Ovary (tissue), 10 donors: ENCODE measurements at places on chromosomes 1 and 21.
A peak's percentile ranks its signal among the peaks of the same experiment; 100 is the strongest.

- DNase-seq, result no peak
These were observed 2.8 kb upstream of the OSCP1 start for GRCh38 chr1:36453051-36453450.

DNA sequence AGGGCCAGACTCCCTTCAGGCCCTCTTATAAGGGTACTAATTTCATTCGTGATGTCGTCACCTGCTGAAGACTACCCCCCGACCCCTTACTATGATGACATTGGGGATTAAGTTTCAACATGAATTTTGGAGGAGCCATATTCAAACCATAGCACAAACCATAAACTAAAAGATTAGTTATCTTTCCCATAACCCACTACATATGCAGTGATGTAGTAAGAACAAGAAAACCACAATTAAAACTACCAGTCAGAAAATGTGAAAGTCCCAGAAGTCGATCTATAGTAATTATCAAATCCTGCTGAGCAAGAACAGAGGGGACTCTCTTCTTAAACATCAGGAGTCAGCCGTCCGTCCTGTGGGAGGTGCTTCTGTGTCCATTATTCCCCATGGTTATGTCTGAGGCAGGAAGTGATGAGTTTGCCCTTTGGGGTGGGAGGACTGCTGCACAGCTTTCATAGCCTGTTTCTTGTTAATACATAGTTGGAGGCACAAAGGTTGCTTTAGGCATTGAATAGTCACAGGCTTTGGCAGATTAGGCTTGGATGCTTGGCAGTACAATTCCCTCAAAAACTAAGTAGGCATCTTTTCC lies 35.9 kb upstream of the PTGFRN start:
- DNase-seq, result no peak

DNA sequence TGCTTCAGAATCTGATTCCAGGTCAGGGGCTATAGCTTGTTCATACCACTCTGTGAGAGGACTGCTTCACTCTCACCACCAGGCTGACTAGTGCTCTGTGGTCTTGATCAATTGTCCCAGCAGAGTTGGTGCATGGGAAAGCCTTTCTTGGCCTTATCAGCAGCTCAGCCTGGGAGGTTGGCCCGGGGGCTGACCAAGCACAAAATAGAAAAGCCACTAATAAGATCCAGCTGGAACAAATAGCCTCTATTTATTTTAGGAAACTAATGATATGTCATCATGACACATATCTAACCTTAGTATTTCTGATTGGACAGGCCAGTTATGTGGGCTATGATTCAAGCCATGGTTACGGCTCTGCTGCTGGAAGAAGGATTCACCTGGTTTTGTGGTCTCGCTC lies 134.2 kb downstream of the GDAP2 start:
- no peak for DNase-seq

DNA sequence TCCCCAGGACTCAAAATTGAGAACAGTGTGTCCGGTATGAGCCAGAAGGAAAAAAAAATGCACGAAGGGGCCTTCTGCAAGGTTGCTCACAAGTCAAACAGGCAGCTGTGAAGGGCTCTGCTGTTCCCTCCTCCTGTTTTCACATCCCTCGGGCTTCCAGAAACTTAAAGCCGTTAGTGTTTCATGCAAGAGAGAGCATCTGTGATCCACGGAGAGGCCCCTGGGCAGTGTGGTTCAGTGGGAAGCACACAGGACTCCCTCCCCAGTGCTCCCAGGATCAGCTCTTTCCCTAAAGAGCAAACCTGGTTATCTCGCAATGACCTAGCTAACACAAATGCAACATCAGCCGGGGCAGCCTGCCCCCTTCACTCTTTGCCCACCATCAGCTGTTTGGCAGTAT lies 2.9 kb upstream of the MATN1 start:
- no peak for DNase-seq

GRCh38 chr1:176033881-176034280 lies 173.2 kb downstream of the COP1 start:
- DNase-seq, result no peak

GRCh38 chr1:219405531-219406331 lies 207.2 kb downstream of the ZC3H11B start:
- no peak for DNase-seq

DNA sequence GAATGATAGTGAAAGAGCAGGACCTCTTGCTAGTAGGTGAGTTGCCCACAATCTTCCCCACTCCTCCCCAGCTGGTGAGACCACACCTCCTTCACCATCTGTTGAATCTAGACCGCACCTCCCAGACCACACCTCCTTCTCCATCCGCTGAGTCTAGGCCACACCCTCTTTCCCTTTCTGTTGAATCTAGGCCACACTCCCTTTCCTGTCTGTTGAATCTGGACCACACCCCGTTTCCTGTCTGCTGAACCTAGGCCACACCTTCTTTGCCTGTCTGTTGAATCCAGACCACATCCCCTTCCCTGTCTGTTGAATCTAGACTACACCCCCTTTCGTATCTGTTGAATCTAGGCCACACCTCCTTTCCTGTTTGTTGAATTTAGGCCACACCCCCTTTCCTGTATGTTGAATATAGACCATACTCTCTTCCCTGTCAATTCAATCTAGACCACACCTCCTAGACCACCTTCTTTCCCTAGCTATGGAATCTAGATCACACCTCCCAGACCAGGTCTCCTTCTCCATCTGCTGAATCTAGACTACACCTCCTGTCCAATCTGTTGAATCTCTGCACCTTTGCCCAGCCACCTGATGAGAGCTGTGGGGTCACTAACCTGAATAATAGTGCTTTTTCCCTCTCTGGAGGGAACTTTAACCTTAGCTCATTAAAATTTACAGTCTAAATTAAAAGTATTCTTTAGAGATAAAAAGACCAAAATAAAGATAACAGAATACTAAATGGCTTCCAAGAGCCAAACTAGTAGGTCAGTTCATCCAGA lies 116.3 kb downstream of the DAB1 start:
- DNase-seq, result no peak

- no peak for DNase-seq
These were observed 108.9 kb downstream of the CAPN8 start for GRCh38 chr1:223556414-223557129.

- peak; percentile 53 for DNase-seq
These were observed 9.7 kb downstream of the OR2B11 start for GRCh38 chr1:247448107-247448791.

DNA sequence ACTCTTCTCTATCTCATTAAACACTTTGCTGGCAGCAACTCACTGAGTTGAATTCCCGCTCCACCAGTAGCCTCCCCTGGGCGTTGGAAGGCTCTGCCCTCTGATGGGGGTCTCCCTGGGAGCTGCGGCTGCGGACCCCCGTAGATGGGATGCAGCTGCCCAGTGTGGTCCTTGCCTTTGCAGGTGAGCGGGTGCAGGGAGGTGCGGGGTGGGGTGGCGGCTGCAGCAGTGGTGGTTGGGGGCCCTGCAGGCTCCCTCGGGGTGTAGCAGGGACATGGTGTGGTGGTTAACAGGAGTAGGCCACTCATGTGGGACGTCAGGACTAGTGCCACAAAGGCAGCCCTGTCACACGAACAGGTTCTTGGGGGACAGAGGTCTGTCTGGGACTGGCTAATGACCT lies 42.0 kb downstream of the GALNT2 start:
- no peak for DNase-seq

DNA sequence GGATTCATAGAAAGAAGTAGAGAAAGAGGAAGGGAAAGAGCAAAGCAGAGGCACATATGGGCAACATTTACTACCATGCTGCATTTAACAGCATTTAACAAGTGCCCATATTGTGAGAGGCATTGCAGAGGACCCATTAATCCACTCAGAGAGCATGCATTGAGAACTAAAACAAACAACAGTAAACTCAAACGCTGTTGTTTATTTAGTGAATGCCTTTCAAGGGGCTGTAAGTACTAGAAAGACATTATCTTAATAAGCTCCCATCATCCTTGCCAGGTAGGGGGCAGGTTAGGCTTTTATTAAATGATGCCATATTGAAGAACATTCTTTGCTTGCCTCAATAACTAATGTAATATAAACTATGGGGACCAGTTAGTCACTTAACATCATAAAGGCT lies 254.3 kb upstream of the DAB1 start:
- DNase-seq, result no peak

- no peak for DNase-seq
These were observed 19.9 kb upstream of the LPAR3 start for GRCh38 chr1:84912726-84913554.
